ENCODE measurements at places on chromosomes 3 and 15.

- DNase-seq = no peak
These were observed 47.5 kb upstream of the EIF3J start for GRCh38 chr15:44489464-44489863.

DNA sequence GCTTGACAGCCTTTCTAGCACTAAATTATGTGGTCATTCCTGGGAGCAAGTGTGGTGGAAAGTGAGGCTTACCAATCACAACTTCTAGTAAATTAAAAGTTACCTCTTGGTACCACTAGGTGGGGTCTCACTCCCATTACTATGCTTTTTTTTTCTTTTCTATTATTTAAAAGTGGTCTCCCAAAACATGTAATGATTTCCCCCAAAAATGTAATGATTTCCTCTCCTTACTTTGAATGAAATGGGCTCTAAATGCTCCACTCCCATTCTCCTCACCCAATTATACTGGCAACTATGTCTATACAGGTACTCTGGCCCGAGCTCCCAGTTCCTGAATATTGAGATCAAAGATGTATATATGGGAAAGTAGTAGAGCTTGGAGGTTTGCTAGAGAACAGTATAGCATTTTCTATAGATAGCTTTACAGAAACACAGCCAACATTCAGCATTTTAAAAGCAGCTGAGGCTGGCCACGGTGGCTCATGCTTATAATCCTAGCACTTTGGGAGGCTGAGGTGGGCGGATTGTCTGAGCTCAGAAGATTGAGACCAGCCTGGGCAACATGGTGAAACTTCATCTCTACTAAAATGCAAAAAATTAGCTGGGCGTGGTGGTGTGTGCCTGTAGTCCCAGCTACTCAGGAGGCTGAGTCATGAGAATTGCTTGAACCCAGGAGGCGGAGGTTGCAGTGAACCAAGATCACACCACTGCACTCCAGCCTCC is 70.9 kb downstream of the DCUN1D1 start:
- no peak for DNase-seq

- DNase-seq = peak; percentile 9
These were observed 286.4 kb downstream of the ZIC4 start for GRCh38 chr3:147119989-147120388.

DNA sequence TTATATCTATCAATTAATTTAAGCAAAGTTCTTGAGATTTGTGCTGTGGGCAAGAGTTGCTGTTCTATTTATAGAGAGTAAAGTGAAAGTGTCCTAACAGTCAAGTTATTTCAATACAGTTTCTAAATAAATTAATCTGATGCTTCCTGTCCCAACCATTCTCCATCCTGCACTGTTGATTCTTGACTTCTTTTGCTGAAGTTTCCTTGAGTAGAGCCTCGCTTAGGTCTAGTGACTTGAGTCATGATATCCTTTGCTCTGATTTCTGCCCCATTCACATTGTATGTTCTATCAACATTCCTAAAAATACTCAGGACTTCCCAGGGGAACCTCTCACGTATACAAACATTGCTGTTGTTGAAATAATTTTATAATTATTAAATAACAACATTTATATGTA is 498.4 kb upstream of the ALCAM start:
- no peak for DNase-seq

DNA sequence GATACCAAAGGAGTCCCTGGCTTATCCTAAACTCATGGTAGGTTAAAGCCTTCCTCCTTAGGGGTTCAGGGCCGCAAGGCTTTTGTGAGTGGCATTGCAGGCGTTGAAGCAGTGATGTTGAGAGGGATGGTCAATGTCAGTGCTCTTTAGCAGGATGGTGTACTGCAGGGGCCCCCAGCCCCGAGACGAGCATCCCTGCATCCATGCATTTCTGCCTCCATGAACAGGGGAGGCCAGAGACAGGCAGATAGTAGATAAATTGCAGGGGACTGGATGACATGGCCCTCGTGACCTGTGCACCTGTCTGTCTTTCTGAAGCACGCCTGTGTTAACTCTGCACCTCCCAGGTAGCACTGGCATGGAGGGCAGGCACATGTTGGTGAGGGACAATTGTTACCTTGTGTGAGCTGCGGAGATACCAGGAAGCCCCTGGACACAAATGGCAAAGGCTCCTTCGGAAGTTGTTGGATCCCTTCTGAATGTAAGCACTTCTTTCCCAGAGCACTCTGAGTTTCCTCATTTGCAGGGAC is 133.5 kb downstream of the SNRPN start:
- no peak for DNase-seq

DNA sequence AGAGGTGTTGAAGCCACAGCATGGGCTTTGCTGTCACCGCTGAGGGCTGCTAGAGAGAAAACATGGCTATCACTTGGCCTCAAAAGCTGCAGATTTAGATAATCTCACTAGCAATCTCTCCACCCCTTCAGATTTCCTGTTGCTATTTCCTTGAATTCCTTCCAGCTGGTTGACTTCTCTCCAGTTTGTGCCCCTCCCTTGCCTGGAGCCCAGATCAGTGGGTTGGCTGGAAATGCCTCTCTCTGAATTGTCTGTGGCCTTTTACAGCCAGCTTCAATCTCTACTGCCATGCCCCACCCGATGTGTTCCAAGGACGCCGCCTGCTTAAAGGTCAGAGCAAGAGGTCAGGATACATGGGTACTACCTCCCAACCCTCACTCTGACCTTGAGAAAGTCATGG is 294.1 kb downstream of the NTRK3 start:
- no peak for DNase-seq

DNA sequence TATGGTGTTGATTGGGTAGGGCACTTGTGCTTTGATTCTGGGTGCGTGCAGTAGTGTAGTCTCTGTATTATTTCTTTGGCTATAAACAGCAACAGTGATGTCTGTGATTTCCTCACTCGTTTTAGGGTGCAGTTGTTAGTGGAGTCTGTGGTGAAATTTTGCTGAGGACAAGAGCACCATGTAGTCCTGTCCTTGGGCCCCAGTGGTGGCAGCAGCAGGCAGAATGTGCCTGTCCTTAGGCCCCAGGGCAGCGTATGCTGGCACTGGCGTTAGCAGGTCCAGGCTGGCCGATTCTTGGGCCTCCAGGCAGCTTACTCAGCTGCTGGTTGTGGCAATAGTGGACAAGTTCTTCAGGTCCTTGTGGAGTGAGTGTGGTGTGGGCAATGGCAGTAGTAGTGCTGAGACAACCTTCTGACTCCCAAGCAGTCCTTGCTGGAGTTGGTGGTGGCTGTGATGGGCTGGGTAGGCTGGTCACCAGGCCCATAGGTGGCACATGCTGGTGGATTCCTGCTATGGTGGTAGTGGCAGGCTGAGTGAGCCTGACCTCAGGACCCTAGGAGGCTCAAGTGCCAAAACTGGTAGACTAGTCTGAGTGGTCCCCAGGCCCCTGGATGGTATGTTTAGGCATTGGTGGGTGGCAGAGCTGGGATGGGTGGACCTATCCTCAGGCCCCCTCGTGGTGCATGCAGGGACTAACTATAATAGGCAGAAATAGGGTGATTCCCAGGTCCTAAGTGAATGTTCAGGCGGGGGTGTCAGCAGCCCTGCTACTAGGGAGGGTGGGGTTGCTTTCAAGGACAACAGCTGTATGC is 56.3 kb downstream of the TNFAIP8L3 start:
- DNase-seq = no peak

- DNase-seq = no peak
These were observed 351.0 kb downstream of the FEZF2 start for GRCh38 chr3:62022312-62022711.

DNA sequence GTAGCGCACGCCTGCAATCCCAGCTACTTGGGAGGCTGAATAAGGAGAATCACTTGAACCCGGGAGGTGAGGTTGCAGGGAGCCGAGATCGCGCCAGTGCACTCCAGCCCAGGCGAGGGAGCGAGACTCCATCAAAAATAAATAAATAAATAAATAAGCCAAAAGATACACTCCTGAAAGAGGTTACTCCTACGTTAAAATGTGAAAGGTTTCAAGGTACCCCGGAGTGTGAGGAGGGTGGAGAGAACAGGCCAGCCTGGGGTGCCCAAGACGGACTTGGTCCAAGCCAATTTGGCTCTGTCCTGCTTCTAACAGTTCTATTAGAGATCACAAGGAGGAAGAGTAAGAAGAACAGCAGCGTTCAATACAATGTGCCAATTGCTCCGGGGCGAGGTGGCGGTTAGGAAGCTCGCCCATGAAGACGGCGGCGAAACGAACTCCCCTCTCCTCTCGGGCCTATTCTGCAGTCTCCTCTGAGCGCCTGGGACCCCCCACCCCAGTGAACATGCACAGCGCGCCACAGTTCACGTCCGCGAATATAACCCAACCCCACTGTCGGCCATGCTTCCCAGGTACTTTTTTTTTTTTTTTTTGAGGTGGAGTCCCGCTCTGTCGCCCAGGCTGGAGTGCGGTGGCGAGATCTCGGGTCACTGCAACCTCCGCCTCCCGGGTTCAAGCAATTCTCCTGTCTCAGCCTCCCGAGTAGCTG is 942 bp downstream of the ELP6 start:
- DNase-seq = peak; percentile 2

- DNase-seq = peak; percentile 57
These were observed 112.8 kb upstream of the ICE2 start for GRCh38 chr15:60591496-60592370.

GRCh38 chr3:153150991-153151390 is 11.0 kb upstream of the RAP2B start:
- DNase-seq = no peak

- no peak for DNase-seq
These were observed 44.9 kb upstream of the MANF start for GRCh38 chr3:51340013-51340829.

DNA sequence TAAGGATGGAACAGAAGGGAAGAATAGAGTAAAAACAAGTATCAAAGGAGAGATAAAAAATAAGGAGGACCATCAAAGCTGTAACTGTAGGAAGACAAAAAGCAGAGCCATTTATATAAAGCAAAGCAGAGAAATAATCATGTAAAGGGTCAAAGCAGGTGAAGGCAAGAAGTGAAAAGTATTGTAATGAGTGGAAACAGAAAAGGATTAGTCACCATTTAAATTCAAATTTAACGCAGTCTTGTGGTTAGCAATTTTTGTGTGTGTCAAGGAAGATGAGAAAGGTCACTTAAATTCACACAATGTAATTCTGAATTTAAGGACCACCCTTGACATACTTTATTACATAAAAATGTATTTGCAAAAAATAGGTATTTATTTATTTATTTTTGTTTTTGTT is 567.8 kb downstream of the ROBO1 start:
- no peak for DNase-seq
